ENCODE measurements at places on chromosomes 16 and 17.

GRCh38 chr17:30933966-30934365, 12.2 kb downstream of the ADAP2 start:
- no peak for DNase-seq

DNA sequence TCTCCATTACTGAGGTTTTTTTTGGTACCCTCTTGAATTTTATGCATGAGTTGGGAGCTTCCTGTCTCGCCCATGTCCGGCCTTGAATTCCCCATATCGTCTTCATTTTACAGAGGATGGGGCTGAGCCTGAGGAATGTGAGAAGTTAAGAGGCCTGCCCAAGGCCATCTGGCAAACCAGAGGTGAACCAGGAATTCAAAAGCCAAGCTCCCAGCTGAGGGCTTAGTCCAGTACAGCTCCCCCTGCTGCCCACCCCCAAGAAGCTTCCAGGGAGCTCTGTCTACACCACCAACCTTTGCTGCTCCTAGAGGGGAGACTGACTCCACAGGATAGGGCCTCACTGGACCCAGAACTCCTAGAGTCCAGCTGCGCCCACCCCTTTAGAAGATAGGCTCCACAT, 20.7 kb upstream of the C16orf78 start:
- no peak for DNase-seq

DNA sequence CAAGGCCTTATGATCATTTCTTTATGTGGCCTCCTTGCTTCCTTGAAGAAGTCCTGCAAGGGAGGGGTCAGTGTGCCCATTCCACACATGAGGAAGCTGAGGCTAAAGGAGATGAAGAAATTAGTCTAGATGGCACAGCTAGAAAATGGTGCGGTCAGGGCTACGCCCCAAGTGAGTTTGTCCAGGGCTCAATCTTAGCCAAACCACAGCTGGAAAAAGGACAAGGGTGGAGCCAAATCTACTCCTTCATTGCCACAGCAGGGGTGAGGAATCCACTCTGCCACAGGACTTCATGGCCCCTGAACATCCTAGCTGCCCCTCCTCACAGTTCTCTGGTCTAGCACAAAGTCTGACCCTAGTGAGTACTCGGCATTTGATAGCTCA, 16.2 kb downstream of the BEAN1 start:
- no peak for DNase-seq

DNA sequence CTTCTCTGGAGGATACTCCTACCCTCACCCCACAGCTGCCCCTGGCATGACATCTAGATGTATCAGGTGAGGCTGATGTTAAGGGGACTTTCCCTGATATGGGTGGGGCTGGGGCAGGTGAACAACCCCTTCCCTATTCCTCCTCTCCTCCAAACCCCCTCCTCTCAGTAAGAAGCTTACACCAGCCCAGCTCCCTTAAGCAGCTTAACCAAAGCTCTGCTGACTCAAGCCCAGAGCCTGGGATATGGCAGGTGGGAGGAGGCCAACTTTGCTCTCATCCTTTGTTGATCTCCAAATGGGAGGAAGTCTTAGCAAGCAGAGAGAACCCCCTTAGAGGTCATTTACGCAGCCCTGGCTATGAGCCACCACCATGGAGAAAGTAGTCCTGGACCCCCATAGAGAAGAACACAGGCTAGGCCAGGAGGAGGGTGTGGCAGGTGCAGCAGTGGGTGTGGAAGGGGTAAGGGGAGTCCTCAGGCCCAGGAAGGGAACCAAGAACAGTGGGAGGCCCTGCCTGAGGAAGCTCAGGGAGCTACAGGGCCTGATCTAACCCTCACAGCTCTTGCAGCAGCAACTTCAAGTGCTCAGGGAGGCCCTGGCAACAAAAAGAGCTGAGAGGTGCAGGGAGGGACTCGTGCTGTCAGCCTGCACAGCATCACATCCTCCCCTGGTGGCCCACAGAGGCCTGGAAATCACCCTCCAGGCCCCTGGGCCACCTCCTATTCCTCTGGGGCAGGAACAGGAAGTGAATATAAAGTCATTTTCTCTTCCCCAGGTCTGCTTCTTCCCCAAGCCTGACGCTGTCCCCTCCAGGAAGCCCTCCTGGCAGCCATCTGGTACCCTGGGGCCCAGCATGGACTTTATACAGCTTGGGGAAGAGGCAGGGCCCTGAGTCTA, 2.9 kb downstream of the UNC119 start:
- peak; percentile 63 for DNase-seq

DNA sequence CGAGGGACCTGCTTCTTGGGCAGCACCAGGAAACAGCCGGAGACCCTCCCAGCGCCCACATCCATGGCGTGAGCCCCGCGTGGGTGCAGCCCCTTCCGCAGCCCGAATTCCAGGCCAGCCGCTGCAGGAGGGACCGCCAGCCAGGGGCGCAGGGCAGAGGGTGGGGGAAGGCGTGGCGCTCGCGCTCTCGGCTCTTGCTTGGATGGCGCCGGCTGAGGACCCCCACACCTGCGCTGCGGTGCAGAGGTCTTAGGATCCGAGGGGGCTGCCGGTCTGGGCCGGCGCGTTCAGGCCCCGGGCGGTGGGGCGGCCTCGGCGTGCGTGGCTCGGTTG, 28.8 kb downstream of the ACTG1 start:
- DNase-seq = no peak

- no peak for DNase-seq
Measured at GRCh38 chr17:51164911-51165679, 1.1 kb upstream of the NME2 start.

- peak; percentile 38 for DNase-seq
Measured at GRCh38 chr17:3740611-3741073, 16.9 kb downstream of the HASPIN start.

- DNase-seq = no peak
Measured at GRCh38 chr17:9865586-9865985, 39.5 kb downstream of the RCVRN start.

Data from activated naive CD4-positive, alpha-beta T cell treated with Interleukin-2 at 50 U/mL for 16 hours (primary cell).